Posterior cingulate gyrus (tissue), 11 donors: ENCODE measurements at places on chromosomes 1 and 21.

DNA sequence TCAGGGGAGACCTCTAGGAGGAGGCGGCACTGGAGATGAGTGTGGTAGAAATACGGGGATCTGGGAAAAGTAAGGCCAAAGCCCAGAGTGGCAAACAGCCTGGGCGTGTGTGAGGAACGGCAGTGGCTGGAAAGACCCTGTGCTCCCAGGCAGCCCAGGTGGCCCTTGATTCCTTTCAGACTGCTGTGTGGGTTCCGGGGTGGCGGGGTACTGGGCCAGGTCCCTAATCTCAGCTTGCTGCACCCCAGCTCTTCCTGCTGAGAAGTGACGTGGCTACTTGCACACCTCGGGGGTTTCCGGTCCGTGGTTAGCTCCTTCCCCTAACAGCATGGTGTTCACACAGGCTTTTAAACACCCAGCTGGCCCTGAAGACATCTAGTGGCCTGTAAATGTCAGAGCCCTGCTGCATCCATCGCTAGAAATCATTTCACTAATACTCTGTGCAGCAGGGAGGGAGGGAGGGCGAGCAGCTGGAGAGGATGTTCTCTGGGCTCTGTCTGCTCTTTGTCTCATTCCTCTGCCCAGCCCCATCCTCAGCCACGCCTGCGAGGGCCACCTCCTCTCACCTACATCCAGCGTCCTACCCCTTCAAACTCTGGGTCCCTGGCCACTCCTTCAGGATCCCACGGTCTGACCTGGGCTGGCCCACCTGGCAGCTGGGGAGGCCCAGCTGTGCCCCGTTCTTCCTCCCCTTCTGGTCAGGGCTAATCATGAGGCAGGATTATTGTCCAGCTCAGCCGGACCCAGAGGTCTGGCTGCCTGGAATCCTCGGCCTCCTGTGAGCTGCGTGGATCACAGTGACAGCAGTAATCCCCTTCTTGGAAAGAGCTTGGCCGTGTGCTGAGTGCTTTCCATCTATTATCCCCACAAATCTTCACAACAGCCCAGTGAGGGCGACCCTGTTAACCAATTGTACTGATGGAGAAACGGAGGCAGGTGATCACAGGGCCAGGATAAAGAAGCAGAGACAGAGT lies 7.2 kb downstream of the ZDHHC18 start:
- DNase-seq: peak; percentile 51

- no peak for DNase-seq
Observed at GRCh38 chr21:33300701-33301631, 23.8 kb upstream of the IFNAR1 start.

DNA sequence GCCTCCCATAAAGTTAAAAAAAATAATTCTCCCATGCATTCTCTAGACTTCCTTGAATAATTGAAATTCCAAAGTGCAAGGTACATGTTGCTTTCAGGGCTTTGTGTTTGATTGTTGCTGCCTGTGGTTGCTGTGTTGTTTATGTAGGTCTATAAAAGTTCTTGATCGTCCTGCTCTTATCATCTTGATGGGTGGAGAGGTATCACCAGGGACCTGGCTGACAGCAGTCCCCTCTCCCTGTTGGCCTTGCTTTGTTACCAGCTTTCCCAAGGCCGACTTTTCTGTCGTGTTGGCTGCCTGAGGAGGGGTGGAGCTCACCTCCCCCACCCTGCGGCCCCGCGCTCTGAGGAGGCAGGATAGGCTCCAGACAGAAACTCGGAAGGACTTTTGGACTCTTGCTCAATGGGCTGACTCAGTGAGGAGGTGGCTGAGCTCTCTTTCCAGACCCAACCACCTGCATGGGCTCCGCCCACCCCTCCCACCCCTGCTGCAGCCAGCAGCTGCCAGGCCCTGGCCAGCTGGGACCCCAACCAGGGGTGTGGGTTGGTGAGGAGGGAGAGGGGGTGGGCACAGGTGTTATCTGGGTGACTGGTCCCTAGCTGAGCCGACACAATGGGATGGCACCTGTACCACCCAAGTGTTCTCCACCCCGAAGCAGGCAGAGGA lies 2.0 kb downstream of the INAVA start:
- DNase-seq: no peak

- no peak for DNase-seq
Observed at GRCh38 chr1:193412748-193413147, 226.3 kb upstream of the B3GALT2 start.

DNA sequence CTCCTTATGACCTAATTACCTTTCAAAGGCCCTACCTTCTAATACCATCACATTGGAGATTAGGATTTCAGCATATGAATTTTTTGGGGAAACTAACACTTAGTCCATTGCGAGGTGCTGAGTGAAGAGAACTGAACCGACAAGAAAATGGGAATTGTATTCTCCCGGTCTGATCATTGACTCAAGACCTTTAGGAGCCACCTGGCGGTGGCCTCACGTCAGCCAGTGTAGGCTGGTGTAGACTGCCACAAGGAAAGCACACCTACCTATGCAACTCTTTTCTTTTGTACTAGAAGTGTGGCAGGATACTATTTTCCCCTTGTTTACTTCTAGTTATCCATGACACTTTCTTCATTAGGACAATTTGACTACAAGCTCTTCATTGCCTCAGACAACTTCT lies 333.5 kb upstream of the B3GALT2 start:
- no peak for DNase-seq

DNA sequence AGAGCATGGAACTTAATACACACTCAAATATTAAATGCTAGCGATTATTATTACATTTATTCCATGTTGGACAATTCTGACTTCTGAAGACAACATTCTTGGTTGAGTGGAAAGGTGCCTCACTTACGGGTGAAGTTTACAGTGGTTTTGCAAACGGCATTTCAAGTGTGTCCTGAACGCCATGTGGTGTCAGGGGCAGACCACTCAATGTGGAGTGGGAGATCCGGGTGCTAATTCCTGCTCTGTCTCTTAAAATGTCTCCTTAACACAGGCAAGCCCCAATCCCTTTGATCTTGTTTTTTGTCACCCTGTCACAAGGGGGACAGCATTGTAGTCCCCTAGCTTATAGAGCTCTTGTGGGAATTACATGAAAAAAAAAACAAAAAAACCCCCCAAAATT lies 5.6 kb upstream of the TDRD10 start:
- DNase-seq: no peak

DNA sequence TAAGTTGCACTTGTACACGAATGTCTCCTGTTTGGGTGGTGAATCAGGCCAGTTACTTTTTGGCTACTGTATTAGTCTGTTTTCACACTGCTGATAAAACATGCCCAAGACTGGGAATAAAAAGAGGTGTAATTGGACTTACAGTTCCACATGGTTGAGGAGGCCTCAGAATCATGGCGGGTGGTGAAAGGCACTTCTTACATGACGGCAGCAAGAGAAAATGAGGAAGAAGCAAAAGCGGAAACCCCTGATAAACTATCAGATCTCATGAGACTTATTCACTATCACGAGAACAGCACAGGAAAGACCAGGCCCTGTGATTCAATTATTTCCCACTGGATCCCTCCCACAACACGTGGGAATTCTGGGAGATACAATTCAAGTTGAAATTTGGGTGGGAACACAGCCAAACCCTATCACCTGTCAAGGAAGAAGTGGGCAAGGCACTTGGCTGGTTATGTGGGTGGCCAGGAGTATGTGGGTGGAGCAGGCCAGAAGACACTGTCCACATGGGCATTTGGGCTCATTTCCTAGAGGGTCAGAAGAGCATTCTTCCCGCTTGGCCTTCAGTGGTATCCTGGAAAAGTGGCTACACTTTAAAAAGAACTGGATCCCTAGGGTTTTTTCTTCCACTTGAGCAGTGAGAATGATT lies 228.8 kb downstream of the HHAT start:
- no peak for DNase-seq

DNA sequence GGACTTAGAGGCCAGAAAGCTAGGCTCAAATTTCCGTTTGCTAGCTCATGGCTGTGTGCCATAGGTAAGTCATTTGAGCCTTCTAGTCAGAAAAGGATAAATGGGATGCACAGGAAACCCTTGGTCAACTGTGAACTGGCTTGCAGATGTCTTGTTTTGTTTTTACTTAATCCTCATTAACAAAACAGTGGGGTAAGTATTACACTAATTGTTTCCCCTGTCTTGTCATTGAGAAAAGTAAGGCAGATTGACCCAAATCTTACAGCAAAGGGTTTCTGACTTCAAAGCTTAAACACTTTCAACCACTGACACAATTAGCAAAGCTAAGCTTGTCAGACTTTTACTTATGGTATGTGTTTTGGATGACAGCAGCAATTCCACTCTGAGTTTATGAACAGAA lies 291.3 kb downstream of the NTNG1 start:
- no peak for DNase-seq

DNA sequence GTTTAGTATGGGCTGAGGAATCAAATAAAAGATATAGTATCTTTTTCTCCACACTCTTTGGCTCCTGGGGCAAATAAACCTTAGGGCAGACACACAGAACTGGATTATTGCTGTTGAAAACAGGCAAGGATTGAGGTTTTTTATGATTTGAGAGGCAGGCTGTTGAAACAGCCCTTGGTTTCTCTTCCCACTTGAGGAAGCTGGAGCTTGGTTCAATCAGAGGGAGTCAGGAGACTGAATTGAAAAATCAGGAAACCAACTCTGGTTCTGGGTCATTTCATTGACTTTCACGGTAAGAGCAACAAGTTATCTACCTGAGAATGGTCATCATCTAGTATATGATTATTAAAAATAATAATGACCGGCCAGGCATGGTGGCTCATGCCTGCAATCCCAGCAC lies 108.4 kb downstream of the CNIH3 start:
- no peak for DNase-seq

DNA sequence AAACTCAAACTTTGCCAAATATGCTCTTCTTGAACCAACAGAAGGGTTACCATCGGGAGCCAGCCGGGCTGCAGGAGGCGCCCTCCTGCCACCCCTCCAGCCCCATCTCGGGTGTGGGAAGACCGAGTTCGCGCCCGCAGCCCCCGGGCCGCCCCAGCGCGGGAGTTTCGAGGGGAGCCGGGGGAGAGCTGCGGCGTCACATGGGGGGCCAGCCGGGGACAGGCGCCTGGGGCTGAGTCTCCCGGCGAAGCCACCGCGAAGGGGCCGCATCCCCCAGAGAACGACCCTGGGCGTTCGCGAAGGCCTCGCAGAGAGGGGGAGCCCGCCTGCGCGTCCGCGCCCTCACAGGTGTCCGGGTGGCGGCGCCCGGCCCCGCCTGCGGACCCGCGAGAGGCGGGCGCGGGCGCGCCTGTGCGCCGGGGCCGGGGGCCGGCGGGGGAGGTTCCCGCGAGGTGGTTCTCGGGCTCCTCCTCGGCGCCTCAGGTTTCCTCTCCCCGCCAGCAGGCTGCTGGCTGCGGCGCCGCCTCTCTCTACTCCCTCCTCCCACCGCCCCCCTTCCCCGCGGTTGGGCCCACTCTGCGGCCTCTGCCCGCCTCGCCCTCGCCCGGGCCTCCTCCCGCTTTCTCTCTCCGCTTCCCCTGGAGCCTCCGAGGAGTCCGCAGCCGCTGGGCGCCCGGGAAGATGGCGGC lies at the start of gene RAVER2:
TSS of gene RAVER2 (plus strand) at position 584 of the 689 bp plus-strand sequence. CDS start at position 682, 98 bp downstream.
- peak; percentile 92 for DNase-seq

- no peak for DNase-seq
Observed at GRCh38 chr1:47517946-47518345, 80.1 kb downstream of the FOXD2 start.

DNA sequence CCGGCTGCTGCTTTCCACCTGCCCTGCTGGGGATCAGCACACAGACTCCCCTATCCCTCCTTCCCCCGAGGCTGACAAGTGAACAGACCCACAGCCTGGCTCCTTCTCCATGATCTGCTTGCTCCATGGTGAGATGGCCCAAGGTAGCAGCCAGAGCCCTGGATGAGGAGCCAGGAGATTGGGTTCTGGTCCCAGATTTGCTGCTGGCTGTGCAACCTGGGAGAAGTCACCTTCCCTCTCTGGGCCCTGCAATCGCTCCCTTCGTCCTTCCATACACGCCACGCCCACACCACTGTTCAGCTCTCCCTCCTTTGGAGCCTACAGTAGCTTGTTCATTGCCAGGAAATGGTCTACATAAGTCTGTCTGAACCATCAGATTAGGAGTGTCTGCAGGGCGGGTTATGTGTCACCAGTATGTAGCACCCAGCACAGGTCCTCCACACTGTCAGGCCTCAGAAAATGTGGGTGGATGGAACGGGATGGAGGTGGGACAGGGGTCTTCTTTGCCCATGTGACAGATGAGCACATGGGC lies 9.2 kb upstream of the EPHA8 start:
- DNase-seq: no peak

DNA sequence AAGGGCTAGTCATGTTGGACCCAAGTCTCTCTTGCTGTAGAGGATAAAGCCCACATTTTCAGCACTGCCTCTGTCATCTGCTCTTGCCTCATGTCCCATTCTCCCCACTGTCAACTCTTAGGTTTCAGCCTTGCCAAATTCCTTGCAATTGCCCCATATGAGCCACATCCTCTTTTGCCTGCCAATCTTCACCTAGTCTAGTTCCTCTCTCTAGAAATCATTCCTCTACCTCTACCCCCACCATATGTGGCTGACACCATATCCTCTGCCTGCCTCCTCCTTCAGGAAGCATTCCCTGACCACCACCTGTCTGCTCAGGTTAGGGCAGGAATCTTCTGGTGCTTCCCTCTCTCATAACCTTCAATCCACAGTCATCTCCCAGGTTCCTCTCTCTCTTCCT lies 38.2 kb downstream of the SLC9A1 start:
- no peak for DNase-seq

DNA sequence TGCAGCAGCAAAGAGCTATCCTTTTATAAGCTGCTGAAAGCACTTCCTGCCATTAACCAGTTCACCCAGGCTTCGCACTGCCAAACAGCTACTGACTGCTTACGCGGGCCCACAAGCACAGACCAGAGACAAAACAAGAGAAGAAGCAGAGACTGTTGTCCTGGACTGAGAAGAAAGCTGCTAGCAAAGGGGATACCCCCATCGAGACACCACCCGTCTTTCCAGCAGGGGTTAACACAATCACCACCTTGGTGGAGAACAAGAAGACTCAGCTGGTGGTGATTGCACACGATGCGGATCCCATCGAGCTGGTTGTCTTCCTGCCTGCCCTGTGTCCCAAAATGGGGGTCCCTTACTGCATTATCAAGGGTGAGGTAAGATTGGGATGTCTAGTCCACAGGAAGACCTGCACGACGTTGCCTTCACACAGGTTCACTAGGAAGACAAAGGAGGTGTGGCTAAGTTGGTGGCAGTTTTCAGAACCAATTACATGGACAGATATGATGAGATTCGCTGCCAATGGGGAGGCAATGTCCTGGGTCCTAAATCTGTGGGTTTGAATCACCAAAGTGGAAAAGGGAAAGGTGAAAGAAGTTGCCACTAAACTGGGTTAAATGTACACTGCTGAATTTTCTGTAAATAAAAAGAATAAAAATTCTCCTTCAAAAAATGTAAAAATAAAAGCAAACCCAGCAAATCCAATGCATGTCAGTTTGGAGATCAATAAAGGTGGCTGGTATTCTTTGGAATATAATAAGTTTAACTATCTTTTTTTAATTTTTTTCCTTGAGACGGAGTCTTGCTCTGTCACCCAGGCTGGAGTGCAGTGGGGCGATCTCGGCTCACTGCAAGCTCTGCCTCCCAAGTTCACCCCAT lies 1.2 kb downstream of the FMO5 start:
- DNase-seq: no peak
